Activated CD4-positive, alpha-beta T cell treated with anti-CD3 and anti-CD28 coated beads, Interleukin-2, amount 50 U/mL, for 16 hours (primary cell): ENCODE measurements at places on chromosomes 5 and 9.

- DNase-seq: no peak
These were observed 141.1 kb upstream of the C9orf72 start for GRCh38 chr9:27714388-27714787.

DNA sequence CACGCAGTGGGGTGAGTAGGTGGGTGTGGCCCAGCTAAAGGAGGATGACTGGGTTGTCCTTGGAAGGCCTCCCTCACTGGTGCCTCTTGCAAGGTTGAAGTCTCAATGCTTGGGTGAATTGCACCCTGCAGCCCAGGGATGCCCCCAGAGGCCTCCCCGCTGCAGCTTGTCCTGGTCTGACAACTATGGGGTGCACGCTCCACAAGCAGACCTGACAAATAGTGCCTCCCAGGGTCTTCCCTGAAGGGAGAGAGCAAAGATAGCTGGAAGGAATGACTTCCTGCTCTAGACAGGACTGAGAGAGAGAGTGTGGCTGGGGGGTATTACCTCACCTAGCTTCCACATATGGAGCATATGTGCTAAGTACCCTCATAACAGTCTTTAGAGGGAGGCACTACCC is 1.7 kb downstream of the PSD2 start:
- DNase-seq: no peak

- no peak for DNase-seq
These were observed 25.9 kb downstream of the CTSL start for GRCh38 chr9:87751868-87752267.

DNA sequence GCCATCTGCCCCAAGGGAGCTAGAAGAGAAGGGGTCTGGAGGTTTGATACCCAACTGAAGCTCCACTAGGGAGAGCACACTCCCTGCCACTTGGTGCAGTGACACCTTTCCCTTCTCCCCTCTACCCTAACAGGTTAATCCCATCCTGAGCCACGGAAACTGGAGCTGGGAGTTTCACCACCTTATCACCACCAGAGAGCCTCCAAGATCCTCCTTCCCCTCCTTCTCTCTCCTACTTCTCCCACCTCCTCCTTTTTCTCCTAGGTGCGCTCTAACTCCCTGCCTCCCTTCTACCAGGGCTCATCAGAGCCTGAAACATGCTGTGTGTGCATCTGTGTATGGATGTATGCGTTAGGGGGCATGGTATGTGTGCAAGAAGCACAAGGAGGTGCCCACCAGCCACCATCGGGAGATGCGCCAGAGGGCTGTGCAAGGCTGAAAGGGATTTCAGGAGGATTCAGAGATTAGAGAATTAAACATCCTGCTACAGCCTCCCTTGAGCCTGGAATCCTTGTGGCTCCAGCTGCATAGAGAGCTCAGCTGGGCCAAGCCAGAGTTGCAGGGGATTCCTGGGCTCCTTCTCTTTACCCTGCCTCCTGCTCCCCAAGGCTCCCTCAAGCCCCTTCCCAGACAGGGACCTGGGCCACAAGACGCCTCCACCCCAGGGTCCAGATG is 89.8 kb downstream of the PCDH1 start:
- DNase-seq: no peak

- no peak for DNase-seq
These were observed 25.3 kb downstream of the YIPF5 start for GRCh38 chr5:144144956-144145751.

DNA sequence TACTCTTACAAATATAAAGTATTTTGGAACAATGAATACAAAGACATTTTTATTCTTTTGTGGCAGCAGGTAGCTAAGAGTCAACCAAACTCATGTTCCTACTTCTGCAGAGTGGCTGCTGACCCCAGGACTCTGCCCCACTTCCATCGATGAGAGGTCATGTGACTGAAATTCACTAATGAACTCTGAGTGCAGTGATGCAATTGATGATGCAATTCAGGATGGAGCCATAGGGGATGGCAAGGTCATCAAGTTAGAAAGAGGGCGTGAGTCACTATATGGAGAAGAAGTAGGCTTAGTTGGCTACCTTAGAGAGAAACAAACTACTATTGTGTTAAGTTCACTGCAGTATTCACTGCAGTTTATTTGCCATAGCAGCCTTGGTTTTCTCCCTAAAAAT is 340.4 kb downstream of the CTNND2 start:
- no peak for DNase-seq

GRCh38 chr9:97468658-97469448 is 32.6 kb upstream of the TMOD1 start:
- peak; percentile 60 for DNase-seq

DNA sequence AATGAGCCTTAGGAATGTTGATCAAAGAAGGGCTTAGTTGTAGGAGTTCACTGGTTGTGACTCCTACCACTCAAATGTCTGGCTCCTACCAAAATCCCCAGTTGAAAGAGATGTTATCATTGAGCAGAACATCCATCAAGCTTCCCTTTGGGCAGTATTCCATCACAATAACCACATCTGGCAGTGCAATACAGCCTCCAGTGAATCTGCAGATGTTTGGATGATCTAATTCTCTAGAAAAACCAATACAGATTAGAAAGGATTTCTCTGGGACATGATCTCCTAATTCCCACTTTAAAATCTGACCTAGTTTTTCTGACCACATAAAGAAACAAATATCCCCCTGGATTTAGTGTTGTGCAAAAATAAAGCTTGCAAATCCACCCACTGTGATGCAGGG is 81.6 kb downstream of the TMEM215 start:
- no peak for DNase-seq

DNA sequence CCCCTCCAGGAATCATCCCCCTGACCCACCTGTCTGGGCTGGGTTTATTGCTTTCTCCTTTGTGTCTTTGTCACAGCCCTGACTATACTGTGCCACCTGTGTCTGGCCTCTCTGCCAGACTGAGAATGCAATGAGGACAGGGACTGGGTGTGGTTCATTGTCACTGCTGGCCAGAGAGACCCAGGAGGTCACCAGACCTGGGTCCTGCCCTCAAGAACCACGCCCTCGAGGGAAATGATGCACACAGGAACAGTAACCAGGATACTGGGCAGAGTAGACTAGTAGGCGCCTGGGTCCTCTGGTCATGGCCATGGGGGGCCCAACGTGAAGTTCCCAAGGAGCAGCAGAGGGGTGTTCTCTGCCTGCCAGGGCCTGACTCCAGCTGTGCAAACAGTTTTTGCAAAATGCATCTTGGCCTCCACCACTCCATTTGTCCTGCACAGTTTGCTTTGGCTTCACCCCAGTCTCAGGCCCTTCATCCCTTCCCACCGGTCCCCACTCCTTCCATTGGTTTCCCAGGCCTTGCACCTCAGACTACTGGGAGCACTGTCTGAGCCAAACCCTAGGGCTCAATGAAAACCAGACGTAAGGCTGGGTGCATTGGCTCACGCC is 17.8 kb downstream of the RGS3 start:
- DNase-seq: no peak

- DNase-seq: no peak
These were observed 51.9 kb upstream of the IQGAP2 start for GRCh38 chr5:76351176-76351575.

GRCh38 chr9:137762414-137763061 is 115.0 kb upstream of the CACNA1B start:
- DNase-seq: no peak

DNA sequence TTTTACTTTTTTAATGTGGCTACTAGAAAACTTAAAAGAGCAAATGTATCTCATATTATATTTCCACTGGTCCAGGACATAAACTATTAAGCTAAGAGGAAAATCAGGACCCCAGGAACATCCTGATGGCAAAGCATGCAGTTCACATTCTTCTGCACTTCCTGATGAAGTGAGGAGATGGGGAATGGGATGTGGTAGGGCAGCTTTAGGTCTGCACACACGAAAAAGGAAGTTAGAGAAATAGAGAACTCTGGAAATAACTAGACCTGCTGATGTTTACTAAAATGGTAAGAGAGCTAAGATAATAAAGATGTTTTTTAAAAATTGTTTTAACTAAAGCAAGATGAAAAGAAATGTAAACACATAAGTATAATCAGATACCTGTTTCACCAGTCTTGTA is 39.7 kb upstream of the NIPBL start:
- DNase-seq: no peak

- no peak for DNase-seq
These were observed 935.2 kb upstream of the DMAC1 start for GRCh38 chr9:8734760-8735159.

GRCh38 chr5:168585119-168585856 is 6.1 kb upstream of the PANK3 start:
- DNase-seq: no peak

- peak; percentile 10 for DNase-seq
These were observed 628 bp downstream of the PPP2R2B start for GRCh38 chr5:146877783-146878475.

GRCh38 chr5:132500931-132501628 is 10.5 kb upstream of the IRF1 start:
- peak; percentile 81 for DNase-seq

- no peak for DNase-seq
These were observed 39.8 kb upstream of the WHRN start for GRCh38 chr9:114545055-114545454.

DNA sequence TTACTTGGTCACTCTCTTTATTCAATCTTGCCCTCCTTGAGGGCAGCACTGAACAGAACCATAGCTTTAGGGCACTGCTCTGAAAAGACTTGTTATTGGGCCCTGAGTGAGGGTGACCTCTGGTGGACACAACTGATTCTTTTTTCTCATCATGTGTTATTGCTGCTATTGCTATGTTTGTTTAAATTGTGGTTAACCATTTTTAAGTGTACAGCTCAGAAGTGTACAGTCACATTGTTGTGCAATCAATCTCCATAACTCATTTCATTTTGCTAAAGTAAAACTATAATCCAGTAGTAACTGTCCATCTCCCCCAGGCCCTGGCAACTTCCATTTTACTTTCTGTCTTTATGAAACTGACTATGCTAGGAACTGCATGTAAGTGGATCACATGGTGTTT is 351.1 kb upstream of the RIOK2 start:
- DNase-seq: peak; percentile 37

- DNase-seq: no peak
These were observed 36.4 kb downstream of the GDNF start for GRCh38 chr5:37803487-37803886.

- no peak for DNase-seq
These were observed 48.2 kb upstream of the ENTREP1 start for GRCh38 chr9:69276775-69277174.

DNA sequence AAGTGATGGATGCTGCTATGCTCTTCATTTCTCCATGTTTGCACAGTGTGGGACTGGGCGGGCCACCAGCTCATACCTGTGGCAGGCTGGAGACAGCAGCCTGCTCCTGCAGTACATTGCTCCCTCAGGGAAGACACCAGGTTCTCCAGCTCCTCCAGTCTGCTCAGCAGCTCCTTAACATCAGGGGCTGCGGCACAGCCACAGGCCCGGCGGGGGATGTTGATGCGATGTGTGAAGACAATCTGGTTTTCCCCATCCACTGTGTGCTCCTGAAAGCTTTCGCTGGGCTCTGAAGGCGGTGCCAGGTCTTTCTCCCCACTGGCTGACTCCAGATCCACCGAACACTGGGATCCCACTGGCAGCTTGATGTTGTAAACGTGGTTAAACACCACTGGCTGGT is 27.5 kb downstream of the TNC start:
- no peak for DNase-seq

- no peak for DNase-seq
These were observed 23.3 kb downstream of the FST start for GRCh38 chr5:53503562-53504218.

- DNase-seq: no peak
These were observed 89.1 kb downstream of the PDZD2 start for GRCh38 chr5:31728039-31728438.

GRCh38 chr9:5720151-5720550 is 91.2 kb downstream of the RIC1 start:
- DNase-seq: no peak

DNA sequence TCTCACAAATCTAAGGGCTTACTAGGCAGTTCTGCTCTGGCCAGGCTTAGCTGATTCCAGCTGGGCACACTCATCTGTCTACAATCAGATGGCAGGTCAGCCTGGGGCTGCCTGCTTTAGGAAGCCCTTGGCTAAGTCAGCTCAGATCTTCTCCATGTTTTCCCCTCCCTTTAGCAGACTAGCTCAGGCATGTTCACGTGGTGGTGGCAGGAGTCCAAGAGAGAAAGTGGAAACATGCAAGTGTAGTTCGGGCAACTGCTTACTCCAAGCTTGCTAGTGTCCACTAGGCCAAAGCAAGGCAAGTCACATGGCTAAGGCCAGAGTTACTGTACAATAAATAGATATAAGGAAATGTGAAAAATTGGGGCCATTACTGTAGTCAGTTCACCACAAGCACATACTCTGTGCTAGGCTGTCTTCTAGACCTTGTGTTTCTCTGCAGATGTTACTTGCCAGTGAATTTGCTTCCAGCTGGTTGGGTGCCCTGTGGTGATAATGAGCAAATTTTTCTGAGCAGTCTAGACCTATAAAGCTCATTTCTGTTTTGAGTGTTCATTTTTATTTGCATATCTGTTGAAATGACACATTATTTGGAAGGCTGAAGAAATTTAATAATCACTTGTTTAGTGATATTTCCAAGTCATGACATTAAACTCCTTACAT is 38.3 kb downstream of the RECK start:
- DNase-seq: no peak

DNA sequence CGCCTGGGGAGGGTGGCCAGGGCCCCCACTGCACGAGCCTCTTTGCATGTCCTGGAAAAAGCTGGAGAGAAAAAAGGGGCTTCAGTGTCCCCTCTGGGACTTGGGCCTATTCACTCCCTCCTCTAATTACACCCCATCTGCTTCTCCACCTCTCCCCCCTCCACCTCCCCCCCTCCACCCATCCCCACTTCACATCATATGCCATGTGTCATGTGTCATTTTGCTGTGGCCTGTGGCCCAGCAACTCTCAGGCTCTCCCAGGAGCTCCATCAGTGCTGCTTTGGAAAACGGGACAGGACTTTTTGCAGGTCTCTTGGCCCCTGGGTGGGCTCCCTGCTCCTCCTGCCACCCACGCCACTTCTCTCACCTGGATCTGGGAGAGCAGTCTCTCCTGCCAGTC is 68.7 kb downstream of the NTNG2 start:
- no peak for DNase-seq

- DNase-seq: no peak
These were observed 306.6 kb downstream of the FBXL7 start for GRCh38 chr5:15806613-15807012.

DNA sequence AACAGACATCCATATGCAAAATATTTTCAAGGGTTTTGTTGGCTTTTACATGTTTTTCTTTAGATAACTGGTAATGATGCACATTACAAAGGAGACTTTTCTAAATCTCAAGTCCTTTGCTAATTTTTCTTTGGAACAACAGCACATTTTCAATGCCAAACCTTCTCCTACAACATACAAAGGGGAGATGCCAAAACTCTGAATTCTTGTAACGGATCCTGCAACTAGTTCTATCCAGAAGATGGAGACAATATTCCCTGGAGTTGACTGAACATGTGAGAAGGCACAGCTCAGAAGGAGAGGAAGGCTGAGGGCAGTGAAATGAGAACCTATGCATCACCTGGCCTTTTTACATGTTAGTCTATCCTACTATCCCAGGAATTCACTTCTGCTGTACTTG is 21.0 kb downstream of the DNAJA1 start:
- DNase-seq: no peak

- no peak for DNase-seq
These were observed 126.3 kb downstream of the ATPSCKMT start for GRCh38 chr5:10123254-10123989.
